ENCODE measurements at places on chromosomes 2 and 18.
A peak's percentile ranks its signal among the peaks of the same experiment; 100 is the strongest.

GRCh38 chr2:172856606-172857005, 121.0 kb downstream of the RAPGEF4 start:
- H3K27me3 ChIP-seq = no peaks in the 10 kb centered on the region
- peaks cover 31% of the 10 kb centered on the region for H3K4me1 ChIP-seq
- H3K4me3 ChIP-seq = no peak overlapping the region
- H3K27ac ChIP-seq = no peak overlapping the region
- H3K36me3 ChIP-seq = peaks cover 5% of the 10 kb centered on the region

DNA sequence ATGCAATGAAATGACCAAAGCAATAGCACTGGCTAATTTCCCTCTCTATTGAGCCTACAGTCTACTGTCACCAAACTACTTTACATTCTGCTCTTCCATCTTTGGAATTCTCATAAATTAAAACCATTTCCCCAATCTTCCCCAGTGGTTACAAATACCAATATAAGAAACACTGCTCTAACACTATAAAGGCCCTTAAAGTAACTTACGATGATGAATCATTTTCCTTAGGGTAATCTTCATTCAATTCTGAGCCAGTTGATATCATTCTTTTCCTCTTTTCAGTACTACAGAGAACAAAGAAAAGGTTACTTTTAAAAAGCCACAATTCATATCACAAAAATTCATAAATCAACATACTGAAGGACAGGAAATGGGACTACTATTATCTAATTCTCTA, 22.1 kb downstream of the USP37 start:
- DNase-seq = no peak
- H3K4me1 ChIP-seq = no peaks in the 10 kb centered on the region
- peaks cover 13% of the 10 kb centered on the region for H3K36me3 ChIP-seq
- no peak overlapping the region for H3K27ac ChIP-seq

DNA sequence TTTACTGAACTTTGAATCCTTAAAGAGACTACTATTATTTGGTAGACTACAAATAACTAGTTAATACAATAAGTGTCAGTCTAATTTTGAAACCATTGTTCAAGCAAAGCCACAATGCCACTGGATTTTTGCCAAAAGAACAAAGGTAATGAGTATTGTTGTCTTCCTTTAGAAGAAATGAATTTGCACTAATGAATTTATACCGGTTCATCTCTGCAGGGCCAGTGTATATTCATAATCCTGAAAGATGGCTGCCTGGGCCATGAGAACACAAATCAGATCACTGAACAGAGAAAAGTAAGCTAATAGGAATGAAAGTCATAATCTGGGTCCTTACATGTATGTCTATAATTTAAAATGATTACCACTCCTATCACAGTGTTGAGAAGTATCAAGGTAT, 31.2 kb downstream of the GCFC2 start:
- H3K4me3 ChIP-seq = no peak overlapping the region
- peaks cover 24% of the 10 kb centered on the region for H3K4me1 ChIP-seq
- no peak for DNase-seq
- H3K27ac ChIP-seq = no peak overlapping the region

DNA sequence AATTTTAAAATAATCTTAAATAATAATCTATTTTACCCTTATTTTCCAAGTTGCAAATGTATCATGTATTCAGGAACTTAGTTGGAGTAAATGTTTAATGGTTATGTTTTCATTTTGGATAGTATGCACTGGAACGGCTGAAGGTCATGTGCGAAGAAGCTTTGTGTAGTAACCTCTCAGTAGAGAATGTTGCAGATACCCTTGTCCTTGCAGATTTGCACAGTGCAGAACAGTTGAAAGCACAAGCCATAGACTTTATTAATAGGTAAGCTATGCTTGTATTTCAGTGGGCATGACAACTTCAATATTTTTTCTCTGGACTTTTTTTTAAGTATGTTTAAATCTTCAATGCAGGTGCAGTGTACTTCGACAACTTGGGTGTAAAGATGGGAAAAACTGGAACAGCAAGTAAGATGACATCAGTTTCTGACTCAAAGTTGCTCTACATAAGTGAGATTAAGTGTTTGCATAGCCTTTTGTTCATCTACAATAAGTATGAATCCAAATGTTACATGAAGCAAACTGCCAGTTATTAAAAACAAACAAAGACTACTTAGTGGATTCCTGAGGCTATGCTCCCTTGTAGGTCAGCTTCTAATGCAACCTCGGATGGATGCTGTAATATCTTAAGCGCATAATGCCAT, 63.1 kb downstream of the SPOPL start:
- no peak overlapping the region for H3K27ac ChIP-seq
- no peak for DNase-seq
- H3K4me3 ChIP-seq = no peak overlapping the region
- H3K4me1 ChIP-seq = peaks cover 2% of the 10 kb centered on the region

GRCh38 chr2:14137643-14138042, 494.9 kb upstream of the LRATD1 start:
- DNase-seq = no peak
- no peak overlapping the region for H3K27ac ChIP-seq

GRCh38 chr2:185796758-185797157, 58.2 kb downstream of the FSIP2 start:
- no peaks in the 10 kb centered on the region for H3K27me3 ChIP-seq
- H3K36me3 ChIP-seq = peaks cover 16% of the 10 kb centered on the region
- peaks cover 7% of the 10 kb centered on the region for H3K4me1 ChIP-seq
- no peak for DNase-seq

DNA sequence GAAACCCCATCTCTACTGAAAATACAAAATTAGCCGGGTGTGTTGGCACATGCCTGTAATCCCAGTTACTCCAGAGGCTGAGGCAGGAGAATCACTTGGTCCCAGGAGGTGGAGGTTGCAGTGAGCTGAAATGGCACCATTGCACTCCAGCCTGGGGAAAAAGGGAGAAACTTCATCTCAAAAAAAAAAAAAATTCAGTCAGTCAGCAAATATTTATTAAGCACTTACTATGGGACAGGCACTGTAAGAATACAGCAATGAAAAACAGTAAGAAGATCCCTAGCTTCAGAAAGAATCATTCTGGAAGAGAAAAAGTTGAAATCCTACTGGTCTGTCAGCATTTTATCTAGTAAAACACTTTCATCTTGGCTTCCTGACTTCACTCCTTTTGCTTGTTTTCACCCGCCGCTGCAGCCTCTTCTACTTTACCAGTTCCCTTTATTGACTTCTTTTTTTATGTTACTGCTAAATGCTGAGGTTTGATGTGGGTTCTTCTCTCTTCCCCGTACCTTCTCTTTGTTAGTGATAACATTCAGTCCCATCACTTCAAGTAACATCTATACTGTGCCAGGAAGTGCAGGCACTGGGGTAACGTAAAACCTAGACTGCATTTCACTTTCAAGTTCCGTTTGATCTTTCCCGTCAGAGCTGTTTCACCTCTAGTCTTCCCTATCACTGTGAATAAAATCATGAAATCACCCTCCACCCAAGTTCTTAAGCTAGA, 10.8 kb upstream of the TAF4B start:
- no peak overlapping the region for H3K4me3 ChIP-seq
- peaks cover 6% of the 10 kb centered on the region for H3K27me3 ChIP-seq
- no peak for DNase-seq

DNA sequence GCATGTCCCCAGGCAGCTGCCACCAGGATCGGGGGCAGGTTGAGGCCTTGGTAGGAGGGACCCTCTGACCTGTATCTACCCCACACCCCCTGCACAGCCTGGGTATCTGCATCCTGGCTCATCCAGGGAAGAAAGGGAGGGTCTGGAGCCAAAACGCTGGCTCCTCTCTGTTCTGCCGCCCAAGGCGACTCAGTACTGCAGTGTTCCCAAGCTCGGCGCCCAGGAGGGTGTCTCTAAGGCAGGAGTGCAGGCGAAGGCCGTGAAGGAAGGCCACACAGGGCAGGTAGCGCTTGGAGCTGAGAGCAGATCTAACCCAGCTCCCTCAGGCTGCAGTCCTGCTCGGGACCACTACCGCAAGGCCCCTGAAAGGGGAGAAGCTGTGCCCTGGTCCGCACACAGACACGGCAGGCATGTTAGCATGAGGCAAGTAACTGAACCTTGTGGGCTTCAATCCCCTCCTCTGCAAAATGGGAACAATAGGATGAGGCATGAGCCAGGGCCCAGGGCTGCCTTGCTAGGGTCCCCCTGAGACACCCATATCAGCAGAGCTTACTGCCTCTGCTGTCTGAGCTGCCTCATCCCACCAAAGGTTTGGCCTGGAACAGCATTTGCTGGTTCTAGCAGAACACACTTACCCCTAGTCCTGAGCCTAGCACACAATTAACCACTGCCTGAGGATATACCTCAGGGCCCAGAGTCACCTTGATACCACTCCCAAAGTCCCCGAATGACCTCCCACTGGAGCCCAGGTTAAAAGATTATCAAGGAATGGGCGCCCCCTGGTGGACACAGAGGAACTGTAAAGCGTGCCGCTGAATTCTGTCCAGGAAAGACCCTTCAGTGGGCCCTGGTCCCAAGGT, 6.5 kb downstream of the PTMA start:
- DNase-seq = peak; percentile 81
- H3K27ac ChIP-seq = peak overlapping the region; percentile 92
- peaks cover 16% of the 10 kb centered on the region for H3K36me3 ChIP-seq
- H3K4me3 ChIP-seq = no peak overlapping the region

DNA sequence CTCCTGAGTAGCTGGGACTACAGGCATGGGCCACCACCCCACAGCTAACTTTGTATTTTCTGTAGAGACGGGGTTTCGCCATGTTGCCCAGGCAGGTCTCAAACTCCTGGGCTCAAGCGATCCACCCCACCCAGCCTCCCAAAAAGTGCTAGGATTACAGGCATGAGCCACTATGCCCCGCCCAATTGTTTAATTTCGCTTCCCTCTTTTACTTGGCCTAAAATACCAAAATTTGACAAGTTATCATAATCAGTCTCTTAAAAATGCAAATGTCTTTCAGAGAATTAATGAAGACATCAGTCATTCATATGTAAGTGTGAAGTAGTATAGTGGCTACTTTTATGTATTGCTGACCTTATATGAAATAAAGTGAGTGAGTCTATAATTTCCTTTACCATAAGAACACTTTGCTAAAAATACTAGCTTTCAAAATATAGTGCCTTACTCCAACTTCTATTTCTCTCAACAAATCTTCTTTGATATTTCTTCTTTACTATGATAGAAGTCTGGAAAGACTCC, 9.8 kb downstream of the FBXO11 start:
- peaks cover 6% of the 10 kb centered on the region for H3K36me3 ChIP-seq
- H3K4me1 ChIP-seq = peaks cover 17% of the 10 kb centered on the region
- H3K27ac ChIP-seq = no peak overlapping the region
- H3K27me3 ChIP-seq = no peaks in the 10 kb centered on the region
- H3K4me3 ChIP-seq = no peak overlapping the region

DNA sequence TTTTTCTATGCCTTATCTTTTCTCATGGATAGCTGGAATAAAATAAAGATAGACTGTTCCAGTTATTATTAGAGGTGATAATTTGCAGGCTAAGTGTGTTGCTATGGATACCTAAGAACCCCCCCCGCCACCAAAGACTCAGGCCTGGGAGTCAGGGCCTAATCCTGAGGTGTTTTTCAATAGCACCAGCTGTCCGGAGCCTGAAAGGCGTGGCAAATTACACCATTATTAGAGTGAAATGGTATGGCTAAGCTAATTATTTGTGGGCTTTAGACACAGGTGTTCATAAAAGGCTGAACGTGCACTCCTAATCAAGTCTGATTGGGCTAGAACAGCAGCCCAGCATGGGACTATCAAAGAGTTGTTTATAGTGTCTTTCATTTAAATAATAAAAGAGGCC, 293.2 kb upstream of the DCC start:
- no peak overlapping the region for H3K4me3 ChIP-seq
- H3K27ac ChIP-seq = no peak overlapping the region
- no peaks in the 10 kb centered on the region for H3K36me3 ChIP-seq
- DNase-seq = no peak

DNA sequence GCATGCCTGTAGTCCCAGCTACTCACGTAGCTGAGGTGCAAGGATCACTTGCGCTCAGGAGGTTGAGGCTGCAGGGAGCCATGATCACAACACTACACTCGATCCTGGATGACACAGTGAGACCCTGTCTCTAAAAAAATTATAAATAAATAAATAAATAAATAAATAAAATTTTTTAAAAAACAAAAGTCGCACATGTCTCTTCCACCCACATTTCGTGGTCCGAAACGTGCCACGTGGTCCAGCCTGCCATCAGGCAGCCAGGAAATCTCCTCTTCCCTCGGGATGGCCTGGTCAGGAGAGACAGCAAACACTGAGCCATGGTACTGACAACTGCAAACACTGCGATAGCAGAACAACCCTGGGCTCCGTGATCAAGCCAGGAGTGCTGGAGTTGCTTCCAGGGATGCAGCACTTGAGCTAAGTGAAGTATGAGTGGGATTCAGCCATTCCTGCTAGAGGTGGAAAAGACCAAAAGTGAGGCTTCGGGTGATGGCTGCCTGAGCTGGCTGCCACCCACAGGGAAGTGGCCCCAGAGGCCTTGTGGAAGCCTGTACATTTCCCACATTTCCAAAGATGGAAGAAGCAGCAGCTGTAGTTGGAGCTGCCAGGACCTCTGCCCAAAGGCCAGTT, 193.1 kb downstream of the SMAD2 start:
- peaks cover 1% of the 10 kb centered on the region for H3K36me3 ChIP-seq
- no peak for DNase-seq
- H3K27me3 ChIP-seq = peaks cover 38% of the 10 kb centered on the region
- no peak overlapping the region for H3K4me3 ChIP-seq
- no peak overlapping the region for H3K27ac ChIP-seq

- peaks cover 7% of the 10 kb centered on the region for H3K4me1 ChIP-seq
- H3K4me3 ChIP-seq = no peak overlapping the region
- no peak for DNase-seq
- no peak overlapping the region for H3K27ac ChIP-seq
- no peaks in the 10 kb centered on the region for H3K36me3 ChIP-seq
Observed at GRCh38 chr2:182066400-182067087, 80.9 kb downstream of the PPP1R1C start.

GRCh38 chr2:45706033-45706432, 54.6 kb downstream of the PRKCE start:
- no peak for DNase-seq
- H3K4me1 ChIP-seq = no peaks in the 10 kb centered on the region
- H3K36me3 ChIP-seq = no peaks in the 10 kb centered on the region
- peaks cover 21% of the 10 kb centered on the region for H3K27me3 ChIP-seq
- no peak overlapping the region for H3K4me3 ChIP-seq
- no peak overlapping the region for H3K27ac ChIP-seq

GRCh38 chr2:30770816-30771576, 36.2 kb downstream of the CAPN13 start:
- DNase-seq = no peak
- H3K36me3 ChIP-seq = no peaks in the 10 kb centered on the region
- no peak overlapping the region for H3K27ac ChIP-seq
- H3K4me3 ChIP-seq = no peak overlapping the region
- H3K4me1 ChIP-seq = no peaks in the 10 kb centered on the region
